ENCODE measurements at places on chromosomes 12 and 14.
A peak's percentile ranks its signal among the peaks of the same experiment; 100 is the strongest.

DNA sequence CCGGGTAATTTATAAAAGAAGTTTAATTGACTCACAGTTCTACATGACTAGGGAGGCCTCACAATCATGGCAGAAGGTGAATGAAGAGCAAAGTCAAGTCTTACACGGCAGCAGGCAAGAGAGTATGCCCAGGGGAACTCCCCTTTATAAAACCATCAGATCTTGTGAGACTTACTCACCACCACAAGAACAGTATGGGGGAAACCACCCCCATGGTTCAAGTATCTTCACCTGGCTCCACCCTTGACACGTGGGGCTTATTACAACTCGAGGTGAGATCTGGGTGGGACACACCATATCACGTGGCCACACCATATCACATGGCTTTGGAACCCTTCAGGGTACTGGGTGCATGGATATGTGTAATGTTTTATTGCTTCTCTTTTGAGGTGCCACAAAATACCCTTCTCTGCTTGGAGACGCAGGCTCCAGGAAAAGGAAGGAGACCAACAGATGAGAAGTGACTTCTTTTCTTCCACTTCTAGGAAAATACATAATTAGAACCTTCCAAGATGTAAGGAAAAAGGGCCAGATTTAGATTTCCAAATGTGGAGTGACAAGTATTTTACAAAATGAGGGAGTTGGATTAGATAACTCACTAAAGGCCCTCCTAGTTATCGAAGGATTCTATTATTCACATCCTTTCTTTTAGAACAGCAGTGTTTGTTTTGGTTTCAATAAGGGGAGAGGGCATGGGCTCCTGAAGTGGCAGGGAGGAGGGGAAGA, 33.1 kb upstream of the ETFBKMT start:
- DNase-seq: no peak

DNA sequence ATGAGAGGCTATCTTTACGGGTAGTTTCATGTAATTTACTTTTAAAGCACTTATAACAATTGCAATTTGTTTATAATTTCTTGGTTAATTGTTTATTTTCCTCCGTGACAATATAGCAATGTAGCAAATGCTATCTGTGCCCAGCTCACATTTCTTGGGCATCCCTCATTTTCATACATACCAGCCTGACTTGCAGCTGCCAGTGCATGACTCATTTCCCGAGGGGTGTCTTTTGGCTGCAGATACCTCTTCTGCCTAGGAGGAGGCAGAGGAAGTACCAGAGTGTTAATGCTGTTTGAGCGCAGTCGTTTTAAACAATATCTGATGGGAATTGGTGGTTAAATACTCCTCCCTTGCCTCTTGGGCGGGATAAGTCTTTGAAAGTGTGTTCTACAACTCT, 104.2 kb upstream of the ABCD2 start:
- no peak for DNase-seq

DNA sequence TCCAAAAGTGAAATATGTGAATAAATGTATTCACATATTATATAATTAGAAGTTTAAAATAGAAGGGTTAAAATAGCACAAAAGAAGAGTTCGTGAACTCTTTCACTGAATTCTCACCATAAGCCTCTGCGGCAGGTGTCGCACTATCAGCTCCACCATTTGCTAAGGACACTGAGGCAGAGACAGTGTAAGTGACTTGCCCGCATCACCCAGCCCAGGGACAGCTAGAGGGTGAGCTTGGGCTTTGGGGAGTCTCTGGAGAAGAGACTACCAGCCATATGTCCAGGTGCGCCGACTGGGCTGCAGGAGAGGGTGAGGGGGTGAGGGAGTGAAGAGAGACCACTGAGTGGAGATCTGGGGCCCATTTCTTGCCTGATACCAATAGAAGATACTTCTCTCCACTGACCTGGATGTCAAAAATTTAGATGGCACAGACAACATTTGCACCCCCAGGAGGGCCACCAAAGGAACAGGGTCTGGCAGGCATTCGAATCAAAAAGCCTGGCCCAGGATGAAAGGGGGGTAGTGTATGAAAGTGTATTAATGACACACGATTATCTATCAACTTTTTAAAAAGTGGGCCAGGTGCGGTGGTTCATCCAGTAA, 28.5 kb downstream of the FAIM2 start:
- no peak for DNase-seq

DNA sequence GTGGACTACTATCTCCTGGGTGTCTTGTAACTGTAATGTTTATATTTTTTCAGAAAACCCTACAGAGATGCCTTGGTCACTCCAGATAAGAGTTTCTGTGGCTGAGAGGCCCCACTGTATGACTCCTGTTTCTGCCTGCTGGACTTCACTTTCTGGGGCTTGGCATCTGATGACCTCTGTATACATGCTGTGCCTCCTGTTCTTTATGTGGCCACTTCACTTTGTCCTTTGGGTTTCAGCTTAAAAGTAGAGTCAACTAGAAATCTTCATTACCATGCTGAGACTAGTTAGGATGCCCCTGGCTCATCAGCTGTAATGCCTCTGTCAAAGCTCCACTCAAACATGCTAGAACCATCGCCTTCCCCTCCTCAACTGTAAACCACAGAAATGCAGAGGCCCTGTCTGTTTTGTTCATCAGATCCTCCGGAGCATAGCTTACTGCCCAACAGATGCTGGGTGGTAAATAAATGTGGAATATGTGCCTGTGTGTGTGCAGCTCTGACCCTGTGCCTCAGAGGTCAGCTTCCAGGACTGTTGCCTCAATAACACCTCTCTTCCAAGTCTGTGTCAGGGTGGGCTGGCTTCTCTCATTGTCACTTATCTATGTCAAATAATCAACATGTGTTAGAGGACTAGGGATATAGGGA, 25.5 kb downstream of the ZNF664 start:
- no peak for DNase-seq

GRCh38 chr12:80359703-80360102, 84.3 kb upstream of the PTPRQ start:
- DNase-seq: no peak

- peak; percentile 93 for DNase-seq
Observed at GRCh38 chr12:82358200-82359114, at the start of the genes CCDC59 and METTL25. TSS of gene CCDC59 (minus strand) at chr12:82358387. CDS start at chr12:82358376, 11 bp downstream. TSS of gene METTL25 (plus strand) at chr12:82358529. CDS start at chr12:82358566, 37 bp downstream.

DNA sequence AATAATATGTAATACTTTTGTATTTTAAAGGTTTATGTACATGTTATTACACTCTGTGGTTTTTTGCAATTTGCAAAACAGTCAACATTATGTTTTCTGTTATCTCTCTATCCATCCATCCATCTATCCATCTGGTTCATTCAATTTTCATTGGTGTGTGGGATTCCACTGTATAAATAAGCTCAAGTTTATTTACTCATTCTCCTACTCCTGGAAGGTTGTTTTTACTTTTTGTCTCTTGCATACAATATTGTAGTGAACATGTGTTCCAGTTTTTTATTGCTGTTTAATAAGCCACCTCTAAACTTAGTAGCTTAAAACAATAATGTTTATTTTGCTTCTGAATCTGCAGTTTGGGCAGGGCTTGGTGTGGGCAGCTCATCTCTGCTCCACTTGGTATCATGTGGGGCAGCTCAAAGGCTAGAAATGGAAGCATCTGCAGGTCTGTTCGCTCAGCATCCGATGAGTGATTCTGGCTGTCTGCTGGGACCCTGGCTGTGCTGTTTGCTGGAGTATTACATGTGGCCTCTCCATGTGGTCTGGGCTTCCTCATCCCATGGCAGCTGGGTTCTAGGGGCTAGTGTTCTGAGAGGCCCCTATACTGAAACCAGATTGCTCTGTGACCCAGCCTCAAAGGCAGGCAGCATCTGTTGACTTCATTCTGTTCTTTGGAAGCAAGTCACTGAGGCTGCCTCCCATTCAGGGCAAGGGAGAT, 98.8 kb downstream of the SLC25A47 start:
- no peak for DNase-seq

DNA sequence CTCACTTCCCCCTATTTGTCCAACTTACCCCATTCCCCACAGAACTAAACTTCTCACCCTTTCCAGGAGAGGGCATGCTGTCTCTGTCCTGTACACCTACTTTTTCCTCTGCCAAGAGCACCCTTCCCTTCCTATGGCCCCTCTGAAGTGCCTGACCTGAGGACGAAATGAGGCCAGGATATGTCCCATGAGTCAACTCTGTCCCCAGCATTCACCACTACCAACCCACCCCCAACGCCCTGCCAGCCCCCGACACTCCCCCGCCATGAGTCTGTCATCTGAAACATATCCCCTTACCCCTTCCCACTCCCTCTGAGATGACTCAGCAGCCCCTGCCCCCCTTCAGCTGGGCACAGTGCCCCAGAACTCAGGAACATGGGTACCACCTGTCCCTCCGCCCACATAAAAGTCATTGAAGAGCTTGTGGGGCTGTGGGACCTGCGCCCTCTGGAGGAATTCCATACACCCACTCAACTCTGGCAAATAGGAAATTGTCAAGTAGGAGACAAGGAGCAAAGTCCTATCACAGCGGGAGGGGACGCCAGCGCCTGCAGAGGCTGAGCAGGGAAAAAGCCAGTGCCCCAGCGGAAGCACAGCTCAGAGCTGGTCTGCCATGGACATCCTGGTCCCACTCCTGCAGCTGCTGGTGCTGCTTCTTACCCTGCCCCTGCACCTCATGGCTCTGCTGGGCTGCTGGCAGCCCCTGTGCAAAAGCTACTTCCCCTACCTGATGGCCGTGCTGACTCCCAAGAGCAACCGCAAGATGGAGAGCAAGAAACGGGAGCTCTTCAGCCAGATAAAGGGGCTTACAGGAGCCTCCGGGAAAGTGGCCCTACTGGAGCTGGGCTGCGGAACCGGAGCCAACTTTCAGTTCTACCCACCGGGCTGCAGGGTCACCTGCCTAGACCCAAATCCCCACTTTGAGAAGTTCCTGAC, 26.3 kb downstream of the ITGA7 start:
- DNase-seq: no peak

GRCh38 chr14:68849416-68849815, 56.5 kb upstream of the ZFP36L1 start:
- DNase-seq: no peak

GRCh38 chr12:64400041-64400440, 4.2 kb upstream of the XPOT start:
- no peak for DNase-seq

GRCh38 chr14:68703093-68703492, 89.8 kb downstream of the ZFP36L1 start:
- no peak for DNase-seq

- DNase-seq: no peak
Observed at GRCh38 chr14:55416866-55417265, 5.2 kb upstream of the ATG14 start.

DNA sequence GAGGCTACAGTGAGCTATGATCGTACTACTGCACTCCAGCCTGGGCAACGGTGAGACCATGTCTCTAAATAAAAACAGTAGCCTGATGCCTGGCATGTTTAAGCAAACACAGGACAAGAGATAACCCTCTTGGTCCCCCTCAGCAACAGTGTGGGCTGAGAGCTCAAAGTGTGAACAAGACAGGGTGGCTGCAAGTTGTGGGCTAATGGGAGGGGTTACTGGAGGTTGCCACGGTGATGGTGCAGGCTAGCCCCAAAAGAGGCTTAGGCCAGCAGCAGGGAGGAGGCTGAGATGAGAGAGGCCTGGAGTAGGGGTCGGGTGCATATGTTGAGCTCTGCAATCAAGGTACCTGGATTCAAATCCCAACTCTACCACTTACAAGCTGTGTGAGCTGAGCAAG, 3.4 kb upstream of the LGMN start:
- DNase-seq: no peak

DNA sequence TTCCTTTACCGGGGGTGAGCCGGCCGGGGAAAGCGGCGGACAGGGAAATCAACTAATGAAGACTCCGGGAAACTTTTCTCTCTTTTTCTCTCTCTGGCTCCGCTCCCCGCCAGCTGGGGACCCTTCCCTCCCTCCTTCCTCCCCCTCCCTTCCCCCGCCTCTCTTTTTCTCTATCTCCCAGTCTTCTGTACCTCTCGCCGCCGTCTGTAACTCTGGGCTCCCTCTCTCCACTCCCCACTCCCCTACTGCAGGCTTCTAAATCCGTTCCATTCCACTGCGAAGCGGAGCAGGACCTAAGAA, 6.9 kb upstream of the HOXC11 start:
- DNase-seq: no peak

- DNase-seq: no peak
Observed at GRCh38 chr14:28361486-28361885, 405.1 kb upstream of the FOXG1 start.

DNA sequence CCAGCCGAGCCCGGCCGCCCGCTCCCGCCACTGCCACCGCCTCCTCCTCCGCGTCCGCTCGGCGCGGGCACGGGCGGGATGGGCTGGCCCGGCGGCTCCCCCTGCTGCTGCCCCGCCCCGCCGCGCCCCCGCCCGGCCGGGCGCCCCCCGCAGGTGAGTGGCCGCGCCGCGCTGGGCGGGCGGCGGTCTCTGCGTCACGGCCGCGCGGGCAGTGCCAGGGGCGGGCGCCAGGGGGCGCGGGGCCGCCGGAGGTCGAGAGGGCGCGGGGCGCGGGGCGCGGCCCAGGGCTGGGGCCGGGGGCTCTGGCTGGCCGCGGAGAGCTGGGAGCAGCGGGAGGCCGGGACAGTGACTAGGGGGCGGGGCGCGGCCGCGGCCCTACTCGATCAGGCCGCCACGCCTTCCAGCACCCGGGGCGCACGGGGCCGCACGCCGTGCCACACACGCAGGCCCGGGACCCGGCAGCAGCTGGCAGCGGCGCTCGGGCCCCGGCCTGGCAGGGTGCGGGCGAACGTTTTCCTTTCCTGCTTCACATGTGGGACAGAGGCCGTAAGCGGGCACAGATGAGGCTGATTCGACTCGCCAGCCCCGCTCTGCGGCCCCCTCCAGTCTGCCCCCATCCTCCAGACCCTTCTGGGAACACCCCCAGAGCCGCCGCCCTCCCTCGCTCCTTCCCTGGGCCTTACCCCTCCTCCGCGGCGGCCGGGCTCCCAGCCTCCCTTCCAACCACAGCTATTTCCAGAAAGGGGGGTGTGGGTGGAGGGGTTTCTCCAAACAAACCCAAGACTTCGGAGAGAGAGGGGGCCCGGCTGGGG, 2.4 kb upstream of the TNS2 start:
- DNase-seq: peak; percentile 66

DNA sequence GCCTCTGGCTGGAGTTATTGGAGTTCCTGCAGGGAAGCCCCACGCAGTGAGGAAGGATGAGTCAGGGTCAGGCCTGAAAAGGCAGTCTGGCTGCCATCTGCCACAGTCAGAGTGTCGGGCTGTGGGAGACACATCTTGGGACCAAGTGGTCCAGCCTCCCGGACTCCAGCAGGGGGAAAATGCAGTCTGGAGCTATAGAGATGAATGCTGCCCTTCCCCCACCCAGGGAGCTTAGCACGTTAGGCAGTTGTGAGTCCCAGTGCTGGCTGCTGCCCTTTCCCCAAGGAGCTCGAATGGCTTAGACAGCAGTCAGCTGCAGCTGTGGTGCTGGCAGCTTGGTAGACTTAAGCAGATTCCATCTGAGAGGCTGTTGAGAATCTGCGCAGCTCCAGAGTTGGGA, 8.2 kb upstream of the NTS start:
- no peak for DNase-seq

- DNase-seq: no peak
Observed at GRCh38 chr12:9940375-9940774, 8.2 kb upstream of the CLEC2A start.

DNA sequence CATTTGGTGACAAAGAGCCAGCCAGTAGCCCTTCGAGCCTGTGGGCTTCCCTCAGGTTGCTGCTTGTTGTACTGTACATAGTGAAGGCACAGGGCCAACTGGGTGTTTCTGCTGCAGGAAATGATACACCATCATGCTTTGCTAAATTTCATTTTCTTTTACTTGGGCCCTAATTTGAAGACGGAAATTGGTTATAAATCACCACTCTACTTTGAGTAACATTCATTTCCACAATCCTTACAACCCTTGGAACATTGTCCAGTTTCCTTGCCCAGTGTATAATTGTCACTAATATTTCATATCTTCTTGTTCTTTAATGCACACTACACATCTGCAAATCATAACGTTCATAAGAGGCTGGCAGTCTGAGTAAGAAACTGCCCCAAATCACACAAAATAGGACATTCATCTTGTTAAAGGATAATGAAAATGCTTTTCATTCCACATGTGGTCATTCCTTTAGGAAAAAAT, 30.2 kb downstream of the MSRB3 start:
- DNase-seq: no peak

Measured in stimulated activated CD8-positive, alpha-beta memory T cell treated with anti-CD3 and anti-CD28 coated beads, Interleukin-7, amount 100 ng/mL, for 4 hours (primary cell).